ENCODE measurements at places on chromosomes 12 and 14. TPM values are rescaled to one million over a fixed set of nuclear protein-coding genes. Genes with fewer than 3 reads are reported as not detected.

DNA sequence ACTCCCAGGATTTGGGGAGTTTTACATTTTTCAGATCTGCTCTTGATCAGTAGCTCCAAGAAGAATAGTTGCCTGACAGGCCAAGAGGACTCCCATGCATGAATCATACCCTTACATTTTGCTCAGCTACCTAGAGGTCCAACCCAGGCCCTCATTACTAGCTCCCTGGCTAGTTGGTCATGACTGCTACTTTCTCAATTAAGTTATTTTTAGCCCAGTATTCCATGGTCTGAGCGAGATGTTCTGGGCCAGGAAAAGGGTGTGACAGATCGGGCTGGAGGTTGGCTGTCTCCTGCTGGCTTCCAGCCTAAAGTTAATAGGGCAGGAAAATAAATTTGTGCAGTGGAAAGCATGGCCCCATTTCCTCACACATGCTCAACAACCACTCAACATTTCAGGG, 379.2 kb downstream of the GRIN2B start:
- no peak for DNase-seq

GRCh38 chr12:126858560-126858959, 1408.4 kb upstream of the TMEM132C start:
- DNase-seq, result no peak

The COX8C gene
- total RNA-seq, result not detected

- no peak for DNase-seq
These were observed 75.8 kb downstream of the C12orf50 start for GRCh38 chr12:87953256-87953860.

DNA sequence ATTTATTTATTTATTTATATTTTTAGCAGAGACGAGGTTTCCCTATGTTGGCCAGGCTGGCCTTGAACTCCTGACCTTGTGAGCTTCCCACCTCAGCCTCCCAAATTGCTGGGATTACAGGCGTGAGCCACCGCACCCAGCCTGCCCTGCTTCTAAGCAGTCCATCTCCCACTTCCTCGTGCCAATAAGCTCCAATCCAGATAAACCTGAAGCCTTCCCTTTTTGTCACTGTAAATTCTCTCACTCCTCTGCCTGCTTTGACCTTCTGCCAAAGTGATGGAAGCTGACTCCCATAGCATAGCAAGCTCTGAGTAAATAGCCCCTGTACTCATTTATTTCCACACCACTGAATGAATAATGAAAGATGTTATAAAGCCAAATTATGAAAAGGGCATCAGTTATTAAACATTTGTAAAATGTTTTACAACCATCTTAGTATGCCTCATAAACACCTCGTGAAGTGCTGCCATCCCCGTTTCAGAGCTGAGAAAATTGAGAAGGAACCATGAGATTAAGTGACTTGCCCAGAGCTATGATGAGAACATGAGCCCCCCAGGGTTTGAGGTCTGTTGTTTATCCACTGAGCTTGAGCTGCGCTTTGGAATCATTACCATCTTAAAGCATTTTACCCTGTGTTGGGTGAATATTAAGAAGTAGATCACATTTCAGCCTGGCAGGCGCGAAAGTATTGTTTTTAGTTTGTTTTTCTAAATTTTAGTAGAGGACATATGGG, 30.4 kb downstream of the MANSC1 start:
- DNase-seq, result no peak

The SYCP3 gene
- total RNA-seq, result 0.15 TPM

DNA sequence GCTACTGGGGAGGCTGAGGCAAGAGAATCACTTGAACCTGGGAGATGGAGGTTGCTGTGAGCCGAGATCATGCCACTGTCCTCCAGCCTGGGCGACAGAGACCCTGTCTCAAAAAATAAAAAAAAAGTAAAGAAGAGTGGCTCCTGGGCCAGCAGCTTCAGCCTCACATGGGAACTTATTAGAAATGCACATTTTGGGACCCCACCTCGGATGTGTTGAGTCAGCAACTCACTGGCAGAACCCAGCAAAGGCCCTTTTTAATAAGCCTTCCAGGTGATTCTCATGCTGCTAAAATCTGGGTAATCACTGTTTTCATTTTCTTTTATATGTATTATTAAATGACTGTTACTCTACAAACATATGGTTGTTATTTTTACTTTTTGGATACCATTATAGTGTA, 41.6 kb downstream of the TBK1 start:
- DNase-seq, result no peak
